Nucleus accumbens (tissue), 56 donors: ENCODE measurements at places on chromosomes 6 and 20.

DNA sequence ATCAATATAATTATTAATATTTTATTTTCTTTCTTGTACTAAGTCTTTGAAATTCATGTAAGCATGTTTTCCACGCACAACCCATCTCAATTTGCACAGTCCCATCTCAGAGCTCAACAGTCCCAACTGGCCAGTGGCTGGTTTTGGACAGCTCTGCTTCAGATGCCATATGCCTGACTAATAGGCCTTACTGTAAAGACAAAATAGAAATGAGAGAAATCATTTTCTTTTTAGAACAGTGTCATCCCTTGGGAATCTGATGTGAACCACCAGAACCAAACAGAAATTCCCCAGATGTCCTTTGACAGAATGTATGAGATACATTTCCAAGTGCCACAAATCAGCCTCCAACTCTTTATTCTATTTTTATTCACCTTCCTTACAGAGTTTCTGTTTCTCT lies 338.9 kb downstream of the ESR1 start:
- no peak for DNase-seq

- no peak for DNase-seq
Measured at GRCh38 chr20:37627060-37627766, 66.6 kb upstream of the CTNNBL1 start.

DNA sequence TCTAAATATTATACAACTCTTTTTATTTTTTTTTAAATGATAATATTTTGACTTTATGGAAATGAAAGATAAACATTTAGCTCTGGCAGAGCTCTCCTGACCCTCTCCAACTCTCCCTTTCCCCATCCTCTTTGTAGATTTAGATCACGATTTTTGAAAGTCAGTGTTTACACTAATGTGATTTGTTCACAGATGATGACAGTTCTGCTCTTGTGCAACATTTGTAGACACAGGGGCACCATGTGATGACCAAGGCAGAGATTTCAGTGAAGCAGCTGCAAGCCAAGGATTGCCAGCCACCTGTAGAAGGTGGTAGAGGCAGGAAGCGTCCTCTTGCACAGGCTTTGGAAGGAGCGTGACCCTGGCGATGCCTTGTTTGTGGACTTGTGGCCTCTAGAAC lies 483.2 kb downstream of the QKI start:
- no peak for DNase-seq

DNA sequence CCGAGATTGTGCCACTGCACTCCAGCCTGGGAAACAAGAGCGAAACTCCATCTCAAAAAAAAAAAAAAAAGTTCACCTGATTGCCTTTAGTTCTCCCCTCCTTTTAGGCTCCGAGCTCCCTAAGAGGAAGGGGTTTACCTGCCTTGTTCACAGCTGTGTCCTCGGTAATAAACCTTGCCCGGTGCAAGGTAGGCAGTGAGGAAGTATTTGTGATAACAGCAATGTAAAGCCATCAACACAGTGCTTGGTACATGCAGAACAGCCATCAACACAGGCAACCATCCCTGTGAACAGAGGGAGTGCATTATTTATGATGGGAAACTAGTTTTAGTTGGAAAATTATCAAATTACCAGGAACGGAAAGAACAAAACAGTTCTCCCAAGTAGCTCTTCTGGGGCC lies 1.8 kb upstream of the SPO11 start:
- no peak for DNase-seq

GRCh38 chr6:53629120-53629477 lies 36.5 kb downstream of the KLHL31 start:
- DNase-seq, result no peak
